Stimulated activated CD4-positive, alpha-beta T cell treated with anti-CD3 and anti-CD28 coated beads, Interleukin-2, amount 100 ng/mL, for 24 hours (primary cell): ENCODE measurements at places on chromosomes 1 and 21.

DNA sequence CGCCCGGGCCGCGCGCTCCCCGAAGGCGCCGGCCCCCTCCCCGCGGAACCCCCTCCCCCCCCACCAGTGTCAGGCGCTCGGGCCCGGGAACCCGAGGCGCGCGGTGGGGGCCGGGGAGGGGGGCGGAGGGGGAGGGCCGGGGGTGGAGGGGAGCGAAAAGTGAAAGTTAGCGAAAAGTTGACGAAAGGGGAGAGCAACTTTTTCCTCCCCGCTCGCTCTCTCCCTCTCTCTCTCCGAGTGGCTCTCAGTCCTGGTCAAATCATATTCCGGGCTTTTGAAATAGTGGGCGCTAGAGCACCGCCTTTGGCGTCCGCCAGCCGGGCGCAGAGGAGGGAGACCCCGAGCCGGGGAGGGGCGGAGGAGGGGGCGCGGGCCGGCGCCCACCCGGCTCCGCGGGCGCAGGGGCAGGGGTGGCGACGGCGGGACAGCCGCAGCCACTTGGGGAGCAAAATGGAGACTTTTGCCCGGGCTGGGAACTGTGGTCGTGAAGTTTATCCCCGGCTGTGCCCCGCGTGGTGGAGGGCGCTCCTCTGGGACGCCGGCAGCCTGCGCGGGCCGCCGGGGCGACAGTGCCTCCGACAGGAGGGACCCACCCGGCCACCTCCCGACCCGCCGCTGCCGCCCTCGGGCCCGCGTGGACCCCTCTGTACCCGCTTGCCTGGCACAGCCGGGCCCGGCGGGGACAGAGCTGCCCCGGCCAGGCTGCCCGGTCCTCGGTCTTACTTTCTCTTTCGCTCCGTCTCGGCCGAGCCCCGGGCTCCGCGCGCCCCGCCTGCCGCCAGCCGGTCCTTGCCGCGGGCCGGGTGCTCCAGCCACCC is 697 bp downstream of the PRDM16 start:
- DNase-seq, result no peak

GRCh38 chr1:228006034-228006785 is 588 bp upstream of the WNT3A start:
- peak; percentile 9 for DNase-seq

- DNase-seq, result no peak
These were observed 286.6 kb upstream of the FMN2 start for GRCh38 chr1:239805042-239805441.

GRCh38 chr1:228434689-228435088 is 18.0 kb upstream of the TRIM17 start:
- no peak for DNase-seq

- peak; percentile 46 for DNase-seq
These were observed 36.0 kb upstream of the DISC1 start for GRCh38 chr1:231590453-231591198.

- DNase-seq, result no peak
These were observed 19.6 kb downstream of the TMEM35B start for GRCh38 chr1:34965597-34965996.

GRCh38 chr1:207806531-207807325 is 54.9 kb downstream of the CD46 start:
- DNase-seq, result no peak

- no peak for DNase-seq
These were observed 25.0 kb downstream of the RNU5D-1 start for GRCh38 chr1:44705938-44706337.

GRCh38 chr1:235206533-235207208 is 45.6 kb upstream of the RBM34 start:
- DNase-seq, result peak; percentile 28

- no peak for DNase-seq
These were observed 12.9 kb downstream of the STX12 start for GRCh38 chr1:27785781-27786455.
